ENCODE measurements at places on chromosomes 13 and 19.

DNA sequence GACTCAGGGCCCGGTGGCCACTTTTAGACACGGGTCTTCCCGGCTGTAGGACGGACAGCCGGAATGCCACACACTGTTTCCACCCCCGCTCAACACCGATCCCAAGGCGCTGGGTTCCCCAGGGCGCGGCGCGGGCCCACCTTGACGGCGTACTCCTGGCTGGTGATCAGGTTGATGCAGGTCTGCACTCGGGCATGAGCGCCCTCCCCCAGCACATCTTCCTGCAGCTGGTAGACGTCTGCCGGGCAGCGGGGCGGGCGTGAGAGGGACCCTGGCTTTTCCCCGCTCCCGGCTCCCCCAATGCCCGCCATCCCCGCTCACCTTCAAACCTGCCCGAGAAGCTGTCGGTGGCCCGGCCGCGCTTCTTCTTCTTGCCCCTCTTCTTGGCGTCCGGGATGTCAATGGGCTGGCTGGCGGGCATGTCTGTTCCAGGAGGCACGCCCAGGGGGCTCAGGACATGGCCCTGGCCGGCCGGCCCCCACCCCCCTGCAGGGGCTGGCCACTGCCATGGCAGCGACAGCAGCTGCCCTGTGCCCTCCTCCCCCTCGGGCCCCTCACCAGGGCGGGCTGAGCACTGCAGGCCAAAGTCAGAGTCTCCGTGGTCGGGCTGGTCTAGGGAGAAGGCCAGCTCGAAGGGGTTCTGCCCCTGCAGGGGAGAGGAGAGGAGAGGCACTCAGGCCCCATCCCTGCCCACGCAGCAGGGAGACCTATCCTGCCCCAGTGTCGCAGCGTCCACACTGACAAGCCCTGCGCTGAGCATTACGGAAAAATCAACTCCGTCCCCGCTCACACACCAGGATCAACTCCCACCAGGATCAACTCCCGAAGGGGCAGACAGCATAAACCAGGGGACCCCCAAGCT is 4.8 kb downstream of the MKNK2 start:
- DNase-seq, result no peak

- DNase-seq, result no peak
Measured at GRCh38 chr19:45598267-45599001, 3.6 kb downstream of the GPR4 start.

- DNase-seq, result no peak
Measured at GRCh38 chr19:18109341-18109732, 11.8 kb downstream of the MAST3 start.

GRCh38 chr13:95050800-95051615 is 250.2 kb downstream of the ABCC4 start:
- no peak for DNase-seq

- DNase-seq, result no peak
Measured at GRCh38 chr13:57820924-57821323, 189.4 kb downstream of the PCDH17 start.

DNA sequence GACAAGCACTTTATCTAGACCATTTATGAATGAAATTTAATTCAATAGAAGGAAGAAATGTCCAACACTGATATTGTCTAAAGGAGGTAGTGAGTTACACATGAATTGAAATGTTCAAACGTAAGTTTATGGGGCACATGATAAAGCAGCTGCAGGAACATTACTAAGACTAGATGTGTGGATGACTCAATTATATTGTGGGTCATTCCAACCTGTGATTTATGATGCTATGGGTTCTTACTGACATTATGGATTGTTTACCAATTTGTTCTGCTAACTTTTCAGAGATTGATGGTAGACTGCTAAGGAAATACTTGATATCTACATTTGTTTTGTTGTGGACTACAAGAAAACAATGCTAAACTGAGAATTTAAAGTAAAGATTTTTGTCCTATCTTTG is 56.1 kb upstream of the ATXN8OS start:
- no peak for DNase-seq

Data from hindlimb muscle (tissue), 1 donor.